ENCODE measurements at places on chromosomes 12 and 14.

- no peak for DNase-seq
Measured at GRCh38 chr14:84468153-84468552, 1061.8 kb upstream of the FLRT2 start.

DNA sequence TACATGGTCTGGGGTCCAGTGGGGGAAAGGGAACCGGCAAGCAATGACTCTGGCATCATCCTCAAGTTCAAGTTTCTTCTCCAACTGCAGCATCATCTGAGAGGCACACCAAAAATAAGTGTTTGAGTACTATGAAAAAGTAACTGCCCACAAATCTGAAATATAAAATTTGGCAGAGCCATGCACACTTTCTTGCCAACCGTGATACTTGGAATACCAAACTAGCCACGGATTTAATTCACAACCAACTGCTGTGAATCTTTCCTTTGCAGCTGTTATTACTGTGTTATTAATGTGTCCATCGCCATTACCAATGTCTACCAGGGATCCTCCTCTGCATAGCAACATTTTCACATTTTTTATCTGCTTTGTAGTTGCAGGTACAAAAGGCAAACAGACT lies 74.6 kb downstream of the GXYLT1 start:
- no peak for DNase-seq

- DNase-seq = no peak
Measured at GRCh38 chr12:129819391-129819790, 84.4 kb downstream of the TMEM132D start.

- no peak for DNase-seq
Measured at GRCh38 chr14:104979758-104980610, 1.8 kb upstream of the AHNAK2 start.

- no peak for DNase-seq
Measured at GRCh38 chr14:95232894-95233584, 75.7 kb upstream of the DICER1 start.

All from activated gamma-delta T cell (primary cell).